ENCODE measurements at places on chromosomes 11 and 22.

GRCh38 chr11:69008737-69009440, 4.2 kb downstream of the MRGPRF start:
- peak; percentile 95 for DNase-seq

DNA sequence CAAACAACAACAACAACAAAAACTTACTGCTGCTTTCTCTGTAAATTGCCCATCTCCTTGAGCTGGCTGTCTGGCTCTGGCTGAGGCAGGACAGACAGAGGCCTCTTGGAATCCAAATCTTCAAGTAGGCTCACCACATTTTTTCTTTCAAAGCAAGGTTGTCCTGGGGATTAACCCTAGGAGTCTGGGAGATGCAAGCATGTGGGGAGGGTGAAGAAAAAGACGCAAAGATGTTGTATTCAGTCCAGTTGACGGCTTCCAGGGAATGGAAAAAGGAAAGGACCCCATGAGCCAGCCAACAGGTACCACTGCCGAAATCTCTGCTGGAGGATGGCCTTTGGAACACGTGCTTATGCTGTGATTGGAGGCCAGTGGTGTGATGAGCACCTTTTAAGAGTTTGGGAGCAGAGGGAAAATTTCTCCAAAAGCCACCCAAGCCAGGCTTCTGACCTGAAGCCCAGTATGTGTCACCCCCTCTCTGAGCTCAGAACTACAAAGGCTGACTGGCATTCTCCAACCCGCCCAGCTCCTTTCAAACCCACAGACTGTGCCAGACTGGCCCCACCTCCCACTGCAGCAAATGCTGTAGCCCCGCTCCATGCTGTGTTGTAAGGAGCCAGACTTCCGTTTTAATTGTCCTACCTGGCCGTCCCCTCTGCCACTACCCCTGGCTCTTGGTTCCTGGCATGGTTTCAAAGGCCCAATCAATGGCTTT, 10.8 kb downstream of the BLID start:
- DNase-seq = no peak

DNA sequence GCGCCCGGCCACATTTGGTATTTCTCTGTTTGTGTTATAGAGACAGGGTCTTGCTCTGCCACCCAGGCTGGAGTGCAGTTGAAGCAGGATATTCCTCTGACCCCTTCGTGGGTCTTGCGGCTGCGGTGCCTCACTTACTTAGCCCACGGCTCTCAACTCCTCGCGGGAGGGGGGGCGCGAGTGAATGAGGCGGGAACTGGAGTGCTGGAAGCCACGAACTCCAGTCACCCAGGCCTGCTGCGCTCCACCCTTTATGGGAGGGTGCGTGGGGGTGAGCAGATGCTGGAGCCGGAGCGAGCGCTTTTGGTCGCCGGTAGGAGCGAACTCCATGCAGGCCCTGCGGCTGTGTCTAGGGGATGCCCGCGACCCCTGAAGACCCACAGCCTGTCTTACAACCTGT, 1.8 kb downstream of the C11orf54 start:
- no peak for DNase-seq

- DNase-seq = no peak
These were observed 10.3 kb downstream of the POLDIP3 start for GRCh38 chr22:42604403-42604802.
